Immature natural killer cell (primary cell): ENCODE measurements at places on chromosomes 4 and X. TPM values are rescaled to one million over a fixed set of nuclear protein-coding genes. Genes with fewer than 3 reads are reported as not detected.

DNA sequence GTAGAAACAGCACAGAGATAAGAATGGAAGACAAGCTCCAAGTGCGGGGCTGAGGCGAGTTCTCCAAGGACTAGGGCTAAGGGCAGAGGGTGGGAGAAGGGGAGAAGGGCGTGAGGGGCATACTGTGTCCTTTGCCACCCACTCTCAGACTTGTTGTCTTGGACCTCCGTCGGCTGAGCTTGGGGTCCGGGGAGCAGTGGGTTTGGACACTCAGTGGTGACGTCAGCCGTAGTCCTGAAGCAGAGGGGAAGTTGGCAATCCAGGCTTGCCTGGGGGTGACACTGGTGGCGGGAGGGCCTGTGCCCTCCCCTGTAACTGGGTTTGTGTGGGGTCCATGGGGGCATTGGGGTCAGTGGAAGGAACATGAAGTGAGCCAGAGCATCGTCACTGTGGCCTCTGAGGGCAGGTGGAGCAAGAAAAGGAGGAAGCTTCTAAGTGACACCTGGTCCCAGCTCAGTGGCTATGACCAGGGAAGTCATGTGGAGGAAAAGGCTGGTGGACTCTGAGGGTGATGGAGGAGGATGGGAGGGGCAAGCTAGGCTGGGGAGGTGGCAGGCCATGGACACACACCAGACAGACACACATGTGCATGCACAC is 17.6 kb downstream of the CD99 start:
- H3K36me3 ChIP-seq = no peaks in the 10 kb centered on the region
- H3K27me3 ChIP-seq = peaks cover 2% of the 10 kb centered on the region
- peak overlapping the region; percentile 84 for H3K27ac ChIP-seq
- DNase-seq = no peak
- H3K4me1 ChIP-seq = peaks cover 67% of the 10 kb centered on the region
- peak overlapping the region; percentile 79 for H3K4me3 ChIP-seq

DNA sequence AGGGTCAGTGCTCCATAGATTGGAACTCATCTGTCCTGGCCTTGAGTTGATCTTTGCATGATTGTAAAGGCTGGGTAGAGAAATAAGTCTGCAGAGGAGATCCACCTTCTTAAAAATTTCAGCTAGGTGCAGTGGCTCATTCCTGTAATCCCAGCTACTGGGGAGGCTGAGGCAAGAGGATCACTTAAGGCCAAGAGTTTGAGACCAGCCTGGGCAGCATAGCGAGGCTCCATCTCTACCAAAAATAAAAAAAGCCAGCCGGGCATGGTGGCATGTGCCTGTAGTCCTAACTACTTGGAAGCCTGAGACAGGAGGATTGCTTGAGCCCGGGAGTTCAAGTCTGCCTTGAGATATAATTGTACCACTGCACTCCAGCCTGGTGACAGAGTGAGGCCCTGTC is 476 bp upstream of the CXCR3 start:
- H3K4me1 ChIP-seq = peaks cover 92% of the 10 kb centered on the region
- peaks cover 15% of the 10 kb centered on the region for H3K27me3 ChIP-seq
- peak overlapping the region; percentile 86 for H3K4me3 ChIP-seq
- peaks cover 12% of the 10 kb centered on the region for H3K36me3 ChIP-seq

ARHGEF9 gene
- polyA plus RNA-seq = 13.3 TPM

MEPE gene
- not detected for polyA plus RNA-seq

DNA sequence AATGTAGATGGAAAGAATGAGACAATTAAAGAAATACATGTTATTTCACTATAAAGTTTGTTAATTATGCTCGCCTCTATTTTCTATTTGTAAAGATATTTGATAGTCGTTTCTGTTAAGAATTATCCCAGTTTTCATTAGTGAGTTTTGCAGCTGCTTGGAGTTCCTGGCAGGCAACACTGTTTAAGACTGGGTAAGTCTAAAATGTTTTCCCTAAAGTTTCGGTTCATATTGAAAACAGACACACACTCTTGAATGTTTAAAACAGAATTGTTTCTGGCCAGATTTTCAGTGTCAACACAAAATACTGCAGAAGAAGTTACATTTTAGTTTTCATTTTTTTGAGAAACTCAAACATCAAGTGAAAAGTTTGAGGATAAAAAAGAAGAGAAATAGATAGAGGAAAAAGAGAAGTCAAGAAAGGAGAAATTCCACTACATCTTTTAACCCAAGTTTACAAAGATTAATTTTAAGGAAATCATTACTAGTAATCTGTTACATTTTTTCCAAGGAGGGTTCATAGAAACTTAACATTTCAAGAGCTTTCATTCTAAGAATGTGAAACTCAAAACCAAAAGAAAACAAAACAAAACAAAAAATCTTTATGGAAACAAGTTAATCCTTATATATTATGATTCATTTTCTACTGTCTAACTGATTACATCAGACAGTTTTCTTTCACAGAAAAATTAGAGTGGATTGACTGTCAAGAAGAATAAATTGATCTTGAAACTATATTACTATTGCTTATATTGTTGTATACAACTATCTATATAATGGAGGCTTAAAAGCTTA is 305.5 kb downstream of the FAT4 start:
- H3K36me3 ChIP-seq = no peaks in the 10 kb centered on the region
- H3K27me3 ChIP-seq = peaks cover 2% of the 10 kb centered on the region
- no peak overlapping the region for H3K27ac ChIP-seq
- H3K4me1 ChIP-seq = no peaks in the 10 kb centered on the region
- H3K4me3 ChIP-seq = no peak overlapping the region

DNA sequence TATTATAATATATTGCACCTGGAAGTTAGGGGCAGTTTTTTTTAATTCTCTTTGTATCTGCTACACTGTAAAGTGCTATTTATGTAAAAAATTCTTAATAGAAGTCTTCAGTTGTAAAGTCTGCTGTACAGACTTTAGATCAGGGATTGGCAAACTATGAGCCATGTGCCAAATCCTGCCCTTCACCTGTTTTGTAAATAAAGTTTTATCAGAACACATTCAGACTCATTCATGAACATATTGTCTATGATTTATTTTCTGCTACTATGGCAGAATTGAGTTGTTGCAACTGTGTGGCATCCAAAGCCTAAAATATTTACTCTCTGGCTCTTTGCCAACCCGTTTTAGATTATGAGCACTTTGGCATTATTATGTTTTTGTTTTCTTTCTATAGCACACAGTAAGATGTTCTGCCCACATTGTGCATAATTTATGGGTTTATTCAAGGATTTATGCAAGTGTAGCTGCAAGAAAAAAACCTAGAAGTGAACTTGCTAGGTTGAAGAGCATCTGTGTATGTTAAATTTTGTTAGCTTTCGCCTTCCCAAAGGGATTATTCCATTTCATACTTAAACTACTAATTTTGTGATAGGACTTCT is 56.9 kb downstream of the CLCN3 start:
- H3K4me3 ChIP-seq = no peak overlapping the region
- peaks cover 7% of the 10 kb centered on the region for H3K36me3 ChIP-seq
- no peak overlapping the region for H3K27ac ChIP-seq
- H3K4me1 ChIP-seq = peaks cover 24% of the 10 kb centered on the region
- DNase-seq = no peak
- H3K27me3 ChIP-seq = no peaks in the 10 kb centered on the region

DNA sequence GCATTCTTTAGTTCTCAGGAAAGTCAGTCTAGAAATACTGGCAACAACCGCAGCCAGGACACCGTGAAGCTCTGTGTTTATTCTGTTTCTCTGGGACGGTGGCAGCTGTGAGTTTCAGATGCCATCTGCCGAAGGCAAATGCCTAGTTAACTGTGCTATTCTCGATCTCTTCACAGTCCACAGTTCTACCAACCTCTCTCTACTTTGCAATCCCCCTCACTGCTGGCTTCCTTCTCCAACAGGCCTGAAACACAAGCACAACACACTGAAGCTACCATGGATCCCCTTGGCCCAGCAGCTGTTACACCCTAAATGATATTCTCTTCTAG is 118.8 kb downstream of the ZNF827 start:
- H3K4me3 ChIP-seq = no peak overlapping the region
- DNase-seq = no peak
- H3K4me1 ChIP-seq = no peaks in the 10 kb centered on the region
- no peaks in the 10 kb centered on the region for H3K27me3 ChIP-seq

DNA sequence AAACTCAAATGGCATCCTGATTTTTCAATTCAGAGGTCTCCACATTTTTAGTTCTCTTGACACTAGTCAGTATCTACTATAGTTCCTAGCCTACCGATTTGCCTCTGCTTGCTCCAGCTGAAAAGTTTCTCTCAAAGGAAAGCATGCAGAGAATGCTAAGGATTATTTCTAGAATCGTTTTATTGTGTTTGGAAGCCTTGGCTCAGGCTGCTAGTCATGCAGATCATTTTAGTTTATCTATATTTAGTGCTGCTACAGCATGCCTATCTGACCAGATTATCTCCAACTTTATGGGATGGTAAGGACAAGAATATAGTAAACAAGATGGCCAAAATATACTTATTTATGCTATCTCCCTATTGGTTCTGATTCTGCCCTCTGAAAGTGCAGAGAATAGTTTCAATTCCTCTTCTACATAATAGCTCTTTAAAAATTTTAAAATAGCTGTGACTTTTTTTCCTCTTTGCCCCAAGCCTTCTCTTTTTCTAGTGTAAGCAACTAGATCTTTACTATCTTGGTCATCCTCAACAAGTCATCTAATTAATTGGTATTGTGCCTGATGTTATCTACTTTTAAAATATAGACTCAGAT is 15.7 kb upstream of the DRP2 start:
- no peak overlapping the region for H3K4me3 ChIP-seq
- no peaks in the 10 kb centered on the region for H3K4me1 ChIP-seq
- DNase-seq = no peak
- H3K27me3 ChIP-seq = no peaks in the 10 kb centered on the region
- H3K36me3 ChIP-seq = no peaks in the 10 kb centered on the region

DNA sequence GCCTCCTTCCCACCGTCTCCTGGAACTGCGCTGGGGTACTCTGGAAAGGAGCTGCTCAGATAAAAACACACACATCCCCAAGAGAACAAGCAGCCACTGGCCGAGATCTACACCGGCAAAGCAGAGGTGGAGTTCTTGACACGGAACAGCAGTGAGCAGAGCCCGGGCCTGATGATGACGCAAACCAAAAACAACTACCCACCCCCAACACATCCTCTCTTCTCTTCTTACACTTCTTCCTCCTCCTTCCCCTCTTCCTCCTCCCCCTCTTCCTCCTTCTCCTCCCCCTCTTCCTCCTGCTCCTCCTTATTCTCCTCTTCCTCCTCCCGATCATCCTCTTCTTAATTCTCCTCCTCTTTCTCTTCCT is 4.6 kb downstream of the PNMA5 start:
- peaks cover 6% of the 10 kb centered on the region for H3K27me3 ChIP-seq
- no peak for DNase-seq
- no peaks in the 10 kb centered on the region for H3K4me1 ChIP-seq
- no peak overlapping the region for H3K4me3 ChIP-seq

GRCh38 chrX:16587836-16588235 is 62.1 kb upstream of the S100G start:
- no peak overlapping the region for H3K4me3 ChIP-seq
- no peak for DNase-seq
- H3K27me3 ChIP-seq = peaks cover 2% of the 10 kb centered on the region
- peaks cover 11% of the 10 kb centered on the region for H3K36me3 ChIP-seq

DNA sequence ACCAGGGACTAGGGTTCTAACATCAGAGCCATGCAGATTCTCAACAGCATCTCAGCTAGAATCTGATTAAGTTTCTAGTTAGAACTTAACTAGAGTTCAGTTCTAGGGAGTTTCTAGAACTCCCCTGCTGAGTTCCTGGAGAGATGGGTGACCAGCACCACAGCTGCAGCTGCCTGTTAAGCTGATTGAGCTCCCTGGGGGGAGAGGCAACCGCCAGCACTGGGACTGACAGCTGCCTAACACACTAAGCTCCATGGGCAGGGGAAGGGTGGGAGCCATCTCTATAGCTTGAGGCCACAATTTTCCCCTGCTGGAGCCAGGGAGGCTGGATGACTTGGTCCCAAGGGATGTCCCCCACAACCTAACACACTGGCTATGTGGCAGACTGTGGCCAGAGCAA is 84.2 kb downstream of the CHIC1 start:
- peaks cover 14% of the 10 kb centered on the region for H3K36me3 ChIP-seq
- no peaks in the 10 kb centered on the region for H3K4me1 ChIP-seq
- no peak for DNase-seq
- no peak overlapping the region for H3K27ac ChIP-seq
- H3K27me3 ChIP-seq = no peaks in the 10 kb centered on the region
- no peak overlapping the region for H3K4me3 ChIP-seq

DNA sequence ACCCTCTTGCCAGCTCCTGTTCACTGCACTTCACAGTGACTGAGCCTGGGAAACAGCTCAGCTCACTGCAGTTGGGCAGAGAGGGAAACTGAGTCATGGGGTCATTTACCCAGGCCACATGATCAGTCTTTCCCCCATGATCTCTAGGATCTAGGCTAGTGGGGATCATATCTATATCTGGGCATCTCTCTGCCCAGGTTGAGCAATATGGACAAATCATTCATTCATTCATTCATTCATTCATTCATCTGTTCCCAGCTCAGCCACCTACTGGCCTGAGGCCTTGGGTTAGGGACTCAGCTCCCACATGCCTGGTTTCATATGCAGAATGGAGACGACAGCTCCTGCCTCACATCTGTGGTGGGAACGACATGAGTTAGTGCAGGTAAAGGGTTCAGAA is 45.3 kb upstream of the HMX1 start:
- H3K36me3 ChIP-seq = no peaks in the 10 kb centered on the region
- no peak overlapping the region for H3K27ac ChIP-seq
- peaks cover 4% of the 10 kb centered on the region for H3K27me3 ChIP-seq
- DNase-seq = no peak

GRCh38 chrX:31483336-31483735 is 411.5 kb upstream of the FTHL17 start:
- peaks cover 3% of the 10 kb centered on the region for H3K36me3 ChIP-seq
- no peaks in the 10 kb centered on the region for H3K4me1 ChIP-seq
- H3K4me3 ChIP-seq = no peak overlapping the region
- DNase-seq = no peak
- no peaks in the 10 kb centered on the region for H3K27me3 ChIP-seq

- H3K27ac ChIP-seq = no peak overlapping the region
- no peak overlapping the region for H3K4me3 ChIP-seq
- no peaks in the 10 kb centered on the region for H3K36me3 ChIP-seq
- no peak for DNase-seq
- no peaks in the 10 kb centered on the region for H3K4me1 ChIP-seq
- H3K27me3 ChIP-seq = no peaks in the 10 kb centered on the region
These were observed 98.0 kb downstream of the CLCN4 start for GRCh38 chrX:10254739-10255138.

GAGE1 gene
- polyA plus RNA-seq = not detected

RHOXF2 gene
- polyA plus RNA-seq = not detected

GRCh38 chrX:74160816-74161215 is 143.2 kb upstream of the ZCCHC13 start:
- H3K4me1 ChIP-seq = no peaks in the 10 kb centered on the region
- H3K27me3 ChIP-seq = peaks cover 3% of the 10 kb centered on the region
- no peak overlapping the region for H3K27ac ChIP-seq
- no peak overlapping the region for H3K4me3 ChIP-seq
- no peak for DNase-seq

- no peaks in the 10 kb centered on the region for H3K36me3 ChIP-seq
- no peak for DNase-seq
- H3K4me3 ChIP-seq = no peak overlapping the region
- H3K27ac ChIP-seq = no peak overlapping the region
- peaks cover 19% of the 10 kb centered on the region for H3K4me1 ChIP-seq
- H3K27me3 ChIP-seq = peaks cover 5% of the 10 kb centered on the region
These were observed 87.5 kb downstream of the MAMLD1 start for GRCh38 chrX:150450519-150451177.

GRCh38 chr4:55269995-55270394 is 76.0 kb upstream of the SRD5A3 start:
- H3K27me3 ChIP-seq = peaks cover 4% of the 10 kb centered on the region
- no peaks in the 10 kb centered on the region for H3K36me3 ChIP-seq
- no peak for DNase-seq
- H3K4me1 ChIP-seq = no peaks in the 10 kb centered on the region
- no peak overlapping the region for H3K4me3 ChIP-seq
